ENCODE measurements at places on chromosomes 7 and 10.

DNA sequence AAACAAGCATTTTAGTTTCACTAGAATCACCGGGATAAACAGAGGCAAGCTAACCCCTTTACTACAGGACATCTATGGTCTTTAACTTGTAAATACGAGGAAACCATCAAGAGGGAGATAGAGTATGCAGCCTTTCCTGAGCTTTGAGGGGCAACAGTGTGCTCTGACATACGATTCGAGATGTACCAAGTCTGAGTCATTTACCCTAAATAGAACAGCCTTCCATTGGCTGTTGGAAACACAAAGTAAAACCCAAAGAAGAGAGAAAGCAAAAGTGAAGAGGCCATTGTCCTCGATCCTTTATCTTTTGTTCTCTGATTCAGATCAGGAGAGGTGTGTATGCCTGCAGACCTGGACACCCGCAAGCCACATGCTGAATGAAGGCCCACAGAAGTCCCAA lies 289.5 kb downstream of the KCNMA1 start:
- DNase-seq, result no peak

DNA sequence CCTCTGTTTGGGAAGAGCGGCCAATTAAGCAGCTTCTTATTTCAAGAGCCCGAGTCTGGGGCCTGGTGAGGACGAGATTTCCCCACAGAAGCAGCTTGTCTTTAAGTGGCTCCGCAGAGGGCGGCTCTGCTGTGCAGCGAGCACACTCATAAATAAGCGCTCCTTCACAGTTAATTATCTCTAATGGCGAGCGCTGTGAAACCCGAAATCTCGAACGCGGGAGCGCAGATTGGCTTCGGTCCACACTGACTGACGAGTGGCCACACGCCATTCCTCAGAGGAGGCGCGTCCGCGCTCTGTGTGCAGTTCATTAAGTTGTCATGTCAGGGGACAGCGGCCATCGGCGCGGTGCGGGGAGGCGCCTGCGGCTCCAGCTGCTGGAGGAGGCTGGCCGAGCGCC lies 560.9 kb downstream of the DNAJB6 start:
- no peak for DNase-seq

GRCh38 chr10:110724116-110724921 lies 80.2 kb downstream of the RBM20 start:
- DNase-seq, result no peak

- no peak for DNase-seq
Measured at GRCh38 chr7:30996256-30996655, 32.5 kb downstream of the GHRHR start.

DNA sequence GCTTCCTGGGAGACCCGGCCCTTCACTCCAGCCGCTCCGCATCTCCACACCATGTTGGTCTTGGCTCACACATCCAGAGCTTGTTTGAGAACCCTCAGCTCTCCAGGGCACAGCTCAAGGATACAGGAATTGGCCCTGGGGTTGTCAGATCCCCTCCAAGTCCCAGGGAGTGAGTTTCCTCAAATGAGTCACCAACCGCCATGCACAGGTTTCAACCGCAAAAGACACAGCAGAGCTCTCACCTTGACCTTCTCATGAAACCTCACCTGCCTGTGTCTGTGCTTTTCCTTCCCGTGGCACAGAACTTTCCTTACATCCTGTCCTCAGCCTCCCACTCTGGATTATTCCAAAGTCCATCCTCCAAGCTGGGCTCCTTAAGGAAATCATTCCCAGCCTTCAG lies 20.6 kb downstream of the AZGP1 start:
- no peak for DNase-seq

- DNase-seq, result no peak
Measured at GRCh38 chr7:51246258-51247245, 70.1 kb downstream of the COBL start.

DNA sequence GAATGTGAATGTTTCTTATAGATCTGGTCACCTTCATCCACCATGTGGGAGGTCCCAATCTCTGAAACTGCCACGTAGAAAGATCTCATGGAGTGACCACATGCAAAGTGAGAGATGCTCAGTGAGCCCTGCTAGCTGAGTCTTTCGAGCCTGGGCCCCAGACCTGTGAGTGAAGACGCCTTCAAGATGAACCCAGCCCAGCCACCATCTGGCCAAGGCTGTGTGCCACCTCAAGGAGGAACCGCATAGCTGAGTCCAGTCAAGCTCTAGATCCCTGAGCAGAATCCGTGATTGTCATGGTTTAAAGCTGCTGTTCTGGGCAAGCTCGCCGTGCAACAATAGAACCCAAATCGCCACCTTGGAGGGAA lies 20.2 kb upstream of the PPIF start:
- no peak for DNase-seq

GRCh38 chr10:84477398-84478128 lies 149.2 kb downstream of the CCSER2 start:
- DNase-seq, result no peak

DNA sequence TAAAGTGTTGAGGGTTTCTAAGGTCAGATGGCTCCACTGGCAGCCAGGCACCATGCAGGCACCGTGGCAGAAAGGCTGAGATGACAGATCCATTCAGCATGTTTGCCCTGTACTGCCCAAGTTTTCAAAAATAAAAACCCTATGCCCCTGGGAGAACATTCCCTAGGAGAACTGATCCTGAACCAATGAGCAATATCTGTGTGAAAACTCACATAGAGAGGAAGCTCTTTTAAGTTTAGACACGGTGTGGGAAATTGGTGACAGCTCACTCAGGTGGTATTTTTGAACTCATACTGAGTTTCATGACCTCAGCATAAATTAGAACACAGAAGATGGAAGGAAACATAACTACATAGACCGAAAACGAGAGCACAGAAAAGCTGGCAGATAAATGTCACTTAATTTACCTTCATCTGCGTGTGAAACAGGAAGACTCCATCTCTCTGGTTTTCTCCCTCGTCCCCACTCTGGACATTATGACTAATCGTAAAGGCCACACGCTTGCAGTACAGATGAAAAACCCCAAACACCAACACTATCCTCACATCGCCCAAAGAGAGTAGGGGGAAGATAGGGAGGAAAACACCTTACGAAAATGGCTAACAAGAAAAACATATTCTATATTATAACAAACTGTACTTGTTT lies 127.8 kb downstream of the ICA1 start:
- DNase-seq, result no peak

DNA sequence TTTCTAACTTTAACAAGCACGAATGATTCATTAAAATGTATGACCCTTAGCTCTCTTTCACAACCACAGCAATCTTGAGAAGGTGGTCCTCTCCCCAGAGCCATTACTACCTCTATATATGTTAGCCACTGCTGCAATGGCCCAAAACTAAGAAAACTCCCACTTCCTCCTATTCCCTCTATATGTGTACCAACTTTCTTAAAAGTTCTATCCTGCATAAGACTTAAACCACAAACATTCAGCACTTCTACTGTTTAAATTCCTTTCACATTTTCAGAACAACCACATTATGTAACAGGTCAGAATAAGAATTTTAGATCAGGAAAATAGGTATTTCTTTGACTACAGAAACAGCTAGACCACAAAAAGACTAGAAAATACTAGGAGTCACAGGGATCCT lies 36.2 kb downstream of the WASL start:
- DNase-seq, result no peak

GRCh38 chr10:27252267-27253000 lies 11.8 kb upstream of the ACBD5 start:
- peak; percentile 81 for DNase-seq

GRCh38 chr10:117370205-117370604 lies 5.0 kb downstream of the PDZD8 start:
- no peak for DNase-seq

DNA sequence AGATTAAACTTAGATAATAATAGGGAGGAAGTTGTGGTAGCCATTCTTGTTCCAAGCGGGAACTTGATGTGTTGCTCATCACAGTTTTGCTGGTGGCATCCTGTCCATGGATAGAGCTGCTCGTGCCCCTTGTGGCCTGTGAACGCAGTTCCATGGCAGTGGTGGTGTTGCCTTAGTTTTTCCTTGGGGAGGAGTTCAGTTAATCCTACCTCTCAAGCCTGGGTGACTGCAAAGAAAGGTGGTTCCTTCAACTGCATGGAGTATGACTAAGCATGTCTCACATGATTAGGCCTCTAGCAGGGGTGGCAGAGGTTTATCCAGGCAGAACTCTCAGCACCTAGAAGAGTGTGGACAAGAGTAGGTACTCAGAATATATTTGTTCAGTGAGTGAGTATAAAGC lies 99.7 kb downstream of the MAPK8 start:
- no peak for DNase-seq

- DNase-seq, result no peak
Measured at GRCh38 chr10:80207768-80208370, 2.5 kb upstream of the ANXA11 start.

- no peak for DNase-seq
Measured at GRCh38 chr10:49394933-49395740, 752 bp downstream of the DRGX start.

DNA sequence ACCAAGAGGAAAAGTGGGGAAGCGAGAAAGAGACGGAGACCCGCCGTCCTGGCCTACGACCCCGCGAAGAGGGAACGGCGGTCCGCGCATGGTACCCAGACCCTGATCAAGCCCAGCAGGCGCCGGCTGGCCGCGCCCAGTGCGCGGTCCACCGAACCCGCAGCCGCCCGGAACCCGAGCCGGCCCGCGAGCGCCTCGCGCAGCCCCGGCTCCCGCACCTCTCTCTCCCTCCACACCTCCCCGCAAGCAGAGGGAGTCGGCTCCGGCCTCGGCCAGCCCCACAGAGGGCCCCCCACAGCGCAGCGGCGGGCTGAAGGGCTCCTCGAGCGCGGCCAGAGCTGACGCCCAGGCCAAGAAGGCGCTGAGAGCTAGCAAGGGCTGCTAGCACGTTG lies 164.7 kb downstream of the AGMO start:
- DNase-seq, result no peak

- no peak for DNase-seq
Measured at GRCh38 chr7:157721468-157722136, 384.8 kb downstream of the DNAJB6 start.
